ENCODE measurements at places on chromosomes 12 and 14. TPM values are rescaled to one million over a fixed set of nuclear protein-coding genes. Genes with fewer than 3 reads are reported as not detected.
A peak's percentile ranks its signal among the peaks of the same experiment; 100 is the strongest.

DNA sequence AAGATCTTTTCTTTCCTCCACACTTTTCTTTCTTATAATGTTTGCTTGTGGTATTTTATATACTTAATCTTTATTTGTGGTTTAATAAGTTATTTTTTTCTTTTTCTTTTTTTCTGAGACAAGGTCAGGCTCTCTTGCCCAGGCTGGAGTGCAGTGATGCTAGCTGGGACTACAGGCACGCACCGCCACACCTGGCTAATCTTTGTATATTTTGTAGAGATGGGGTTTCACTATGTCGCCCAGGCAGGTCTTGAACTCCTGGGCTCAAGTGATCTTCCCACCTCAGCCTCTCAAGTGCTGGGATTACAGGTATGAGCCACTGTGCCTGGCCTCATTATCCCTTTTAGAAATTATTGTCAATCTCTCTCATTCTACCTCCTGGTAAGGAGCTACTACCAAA lies 87.1 kb downstream of the SCFD1 start:
- H3K27ac ChIP-seq = no peak overlapping the region
- DNase-seq = no peak
- no peak overlapping the region for H3K4me3 ChIP-seq
- H3K27me3 ChIP-seq = no peaks in the 10 kb centered on the region
- H3K36me3 ChIP-seq = peaks cover 14% of the 10 kb centered on the region

GRCh38 chr14:71682337-71682736 lies 249.9 kb upstream of the RGS6 start:
- H3K4me1 ChIP-seq = peaks cover 11% of the 10 kb centered on the region
- H3K27ac ChIP-seq = no peak overlapping the region

- no peaks in the 10 kb centered on the region for H3K4me1 ChIP-seq
- no peaks in the 10 kb centered on the region for H3K36me3 ChIP-seq
- DNase-seq = no peak
- H3K27me3 ChIP-seq = no peaks in the 10 kb centered on the region
- H3K27ac ChIP-seq = no peak overlapping the region
- no peak overlapping the region for H3K4me3 ChIP-seq
Measured at GRCh38 chr12:4224206-4224889, 49.2 kb upstream of the CCND2 start.

DNA sequence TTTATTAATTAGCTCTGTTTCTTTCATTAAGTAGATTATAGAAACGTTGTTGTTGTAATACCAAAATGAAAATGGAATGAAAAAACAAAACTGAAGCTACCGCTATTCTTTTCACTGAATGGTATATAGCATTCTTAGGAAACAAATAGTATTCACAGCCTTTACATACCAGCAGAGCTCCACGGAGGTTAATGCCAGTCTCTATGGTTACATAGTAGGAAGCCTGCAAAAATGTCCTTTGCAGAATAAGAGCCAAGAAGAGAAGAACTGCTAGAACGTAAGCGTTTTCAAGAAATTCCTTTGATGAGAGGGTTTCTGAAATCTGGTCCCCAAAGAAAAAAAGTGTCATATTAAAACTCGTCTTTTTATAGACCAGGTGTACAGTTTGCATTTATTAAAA lies 30.6 kb downstream of the ABCC9 start:
- no peak for DNase-seq
- no peak overlapping the region for H3K27ac ChIP-seq
- H3K27me3 ChIP-seq = no peaks in the 10 kb centered on the region
- H3K36me3 ChIP-seq = no peaks in the 10 kb centered on the region

DNA sequence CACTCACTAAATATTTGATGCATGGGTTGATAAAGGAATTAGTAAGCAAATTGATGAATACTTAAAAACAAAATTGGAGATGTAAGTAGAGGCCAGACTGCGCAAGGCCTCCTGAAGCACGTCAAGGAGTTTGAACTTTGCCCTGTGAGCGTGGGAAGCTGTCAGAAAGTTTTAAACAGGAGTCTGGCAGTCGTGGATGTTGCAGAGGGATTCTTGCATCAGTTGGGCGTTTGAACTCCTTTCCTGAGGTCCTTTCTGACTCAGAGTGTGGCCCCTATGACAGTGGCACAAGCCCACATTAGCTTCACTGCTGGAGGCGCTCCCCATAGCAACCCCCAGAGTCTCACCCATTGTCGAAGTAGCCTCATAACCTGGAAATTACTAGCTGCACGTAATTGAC lies 17.9 kb upstream of the IL22 start:
- H3K27me3 ChIP-seq = no peaks in the 10 kb centered on the region
- no peaks in the 10 kb centered on the region for H3K4me1 ChIP-seq
- no peaks in the 10 kb centered on the region for H3K36me3 ChIP-seq

DNA sequence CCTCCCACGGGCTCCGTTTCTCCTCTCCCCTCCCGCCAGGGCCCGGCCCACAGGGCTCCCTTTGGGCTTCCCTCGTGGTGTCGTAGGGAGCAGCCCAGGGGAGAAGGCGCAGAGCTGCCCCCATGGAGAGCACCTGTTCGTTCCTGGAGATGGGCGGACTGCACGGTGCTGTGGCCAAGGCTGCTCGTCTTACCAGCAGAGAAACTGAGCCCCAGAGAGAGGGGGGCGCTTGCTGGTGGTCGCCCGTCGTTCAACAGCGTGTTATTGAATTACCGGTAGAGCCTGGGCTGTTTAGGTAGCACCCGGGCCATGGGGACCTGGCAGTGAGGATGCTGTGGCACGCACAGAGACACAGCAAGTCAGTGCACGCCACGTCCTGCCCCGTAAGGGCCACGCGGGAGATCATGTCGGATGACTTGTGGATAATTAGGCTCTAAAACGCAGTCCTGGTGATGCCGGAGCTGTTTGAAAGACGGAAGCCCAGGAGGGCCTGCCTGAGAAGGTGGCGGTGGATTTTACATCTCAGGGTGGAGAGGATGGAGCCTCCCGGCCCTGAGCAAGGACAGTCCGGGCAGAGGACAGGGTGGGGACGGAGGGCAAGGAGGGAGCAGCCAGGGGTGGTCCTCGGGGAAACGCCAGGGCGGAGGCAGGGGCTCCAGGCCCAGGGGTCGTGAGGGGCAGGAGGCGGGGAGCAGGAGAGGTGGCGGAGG lies 134.4 kb downstream of the ADGRD1 start:
- H3K27me3 ChIP-seq = no peaks in the 10 kb centered on the region
- H3K4me3 ChIP-seq = no peak overlapping the region
- no peaks in the 10 kb centered on the region for H3K36me3 ChIP-seq
- DNase-seq = no peak
- no peak overlapping the region for H3K27ac ChIP-seq

GRCh38 chr12:46653311-46653710 lies 172.5 kb downstream of the SLC38A4 start:
- H3K4me1 ChIP-seq = peaks cover 19% of the 10 kb centered on the region
- H3K4me3 ChIP-seq = no peak overlapping the region
- H3K36me3 ChIP-seq = no peaks in the 10 kb centered on the region
- no peak overlapping the region for H3K27ac ChIP-seq
- DNase-seq = no peak

DNA sequence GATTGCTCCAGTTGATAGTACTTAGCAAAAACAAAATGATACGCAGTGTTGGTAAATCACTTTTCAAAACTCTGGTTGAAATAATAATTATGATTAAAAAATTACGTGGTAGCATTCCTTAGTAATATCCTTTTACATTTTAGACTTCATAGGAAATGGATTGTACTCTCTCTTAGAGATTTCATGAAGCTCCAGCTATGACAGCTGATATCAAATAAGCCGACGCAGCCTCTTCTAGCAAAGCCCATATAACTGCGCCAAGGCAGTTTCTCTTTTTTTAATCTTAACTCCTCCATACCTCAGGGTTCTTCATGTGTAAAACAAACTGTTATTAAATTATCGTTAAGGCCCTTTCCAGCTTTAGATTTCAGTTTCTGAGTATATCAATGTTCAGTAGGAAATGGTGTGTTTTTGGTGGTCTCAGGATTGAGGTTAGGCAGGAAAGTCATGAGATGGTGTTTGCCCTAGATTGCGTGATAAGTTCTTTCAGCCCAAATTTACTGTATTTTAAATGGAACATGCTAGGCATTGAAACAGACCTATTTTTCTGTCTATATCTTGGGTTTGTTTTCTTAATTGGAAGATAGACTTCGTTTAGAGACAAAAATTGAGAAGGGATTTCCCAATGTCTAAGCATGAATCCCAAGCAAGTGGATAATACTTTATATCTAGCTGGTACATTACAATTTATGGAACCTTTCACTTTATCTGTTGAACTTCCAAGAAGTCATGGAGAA lies 902 bp upstream of the CFL2 start:
- H3K4me3 ChIP-seq = peak overlapping the region; percentile 99
- peak overlapping the region; percentile 99 for H3K27ac ChIP-seq
- H3K36me3 ChIP-seq = peaks cover 4% of the 10 kb centered on the region
- H3K27me3 ChIP-seq = no peaks in the 10 kb centered on the region

- H3K36me3 ChIP-seq = no peaks in the 10 kb centered on the region
- H3K27me3 ChIP-seq = no peaks in the 10 kb centered on the region
- no peak for DNase-seq
- no peak overlapping the region for H3K27ac ChIP-seq
Measured at GRCh38 chr12:91562476-91562875, 379.9 kb upstream of the DCN start.

DNA sequence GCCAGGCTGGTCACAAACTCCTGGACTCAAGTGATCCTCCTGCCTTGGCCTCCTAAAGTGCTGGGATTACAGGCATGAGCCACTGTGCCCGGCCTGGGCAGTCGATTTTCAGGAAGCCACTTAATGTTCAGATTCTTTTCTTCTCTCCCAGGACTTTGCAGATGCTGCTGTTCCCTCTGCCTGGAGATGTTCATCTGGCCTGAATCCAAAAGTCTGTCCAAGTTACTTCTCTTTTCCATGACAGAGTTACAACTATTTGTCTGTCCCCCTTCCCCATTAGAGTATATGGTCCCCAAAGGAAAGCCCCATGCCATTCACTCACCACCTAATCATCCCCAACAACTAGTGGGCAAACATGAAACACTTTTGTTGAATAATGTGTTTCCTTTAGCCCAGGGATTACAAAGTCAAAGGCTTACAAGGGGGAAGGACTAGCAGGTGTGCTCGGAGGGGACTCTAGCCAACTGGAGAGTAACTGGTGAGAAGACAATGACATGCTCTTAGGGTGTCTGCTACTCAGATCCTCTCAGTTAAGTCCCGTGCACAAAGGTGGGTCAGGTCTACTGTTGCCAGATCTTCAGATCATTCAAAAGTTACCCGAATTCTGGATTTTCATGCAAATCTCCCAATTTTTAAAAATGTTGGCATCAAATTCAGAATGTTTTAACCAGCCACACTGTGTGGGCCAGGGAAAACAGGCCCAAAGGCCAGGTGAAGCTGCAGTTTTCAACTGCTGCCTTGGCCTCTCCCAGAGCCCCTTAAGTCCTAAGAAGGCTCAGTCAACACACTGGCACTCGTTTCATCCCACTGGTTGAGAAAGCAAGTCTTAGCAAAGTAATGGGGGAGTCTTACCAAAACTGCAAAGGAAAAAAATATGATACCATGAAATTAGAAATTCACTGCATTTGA lies 29.6 kb downstream of the NUDT4 start:
- peaks cover 20% of the 10 kb centered on the region for H3K4me1 ChIP-seq
- no peak for DNase-seq
- H3K27me3 ChIP-seq = no peaks in the 10 kb centered on the region
- H3K27ac ChIP-seq = no peak overlapping the region
- peaks cover 6% of the 10 kb centered on the region for H3K36me3 ChIP-seq
- H3K4me3 ChIP-seq = no peak overlapping the region

- H3K36me3 ChIP-seq = no peaks in the 10 kb centered on the region
- no peaks in the 10 kb centered on the region for H3K4me1 ChIP-seq
- no peaks in the 10 kb centered on the region for H3K27me3 ChIP-seq
- no peak for DNase-seq
- no peak overlapping the region for H3K4me3 ChIP-seq
Measured at GRCh38 chr12:25187781-25188180, 7.2 kb downstream of the DNAI7 start.

DNA sequence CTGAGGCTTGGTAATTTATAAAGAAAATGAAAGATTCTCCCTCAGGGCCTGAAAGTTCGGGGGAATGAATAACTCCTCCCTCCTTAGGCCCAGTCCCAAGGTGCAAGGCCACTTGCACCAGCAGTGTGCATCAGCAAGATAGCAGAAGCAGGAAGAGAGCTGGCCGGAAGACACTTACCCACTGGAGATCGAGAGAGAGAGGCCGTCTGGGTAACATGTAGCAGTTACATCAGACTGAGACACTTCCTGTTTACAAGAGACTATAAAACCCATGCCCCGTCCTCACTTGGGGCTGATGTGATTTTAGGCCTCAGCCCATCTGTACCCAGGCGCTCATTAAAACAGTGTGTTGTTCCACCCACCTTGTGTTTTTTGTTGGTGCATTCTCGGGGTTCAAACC lies 85.2 kb downstream of the TMTC3 start:
- no peaks in the 10 kb centered on the region for H3K36me3 ChIP-seq
- H3K4me1 ChIP-seq = no peaks in the 10 kb centered on the region
- H3K4me3 ChIP-seq = no peak overlapping the region
- no peak for DNase-seq
- H3K27ac ChIP-seq = no peak overlapping the region

SPIC gene
- not detected for total RNA-seq

MYF5 gene
- not detected for total RNA-seq

FOXG1 gene
- 0.28 TPM for total RNA-seq

TSPAN11 gene
- 3.0 TPM for total RNA-seq

PITPNM2 gene
- total RNA-seq = 7.9 TPM

Measured in thoracic aorta (tissue), 2 donors.